Fibroblast of skin of left biceps (primary cell): ENCODE measurements at places on chromosomes 13 and 19.

GRCh38 chr13:44407379-44407778 lies 33.8 kb downstream of the SERP2 start:
- DNase-seq = no peak

DNA sequence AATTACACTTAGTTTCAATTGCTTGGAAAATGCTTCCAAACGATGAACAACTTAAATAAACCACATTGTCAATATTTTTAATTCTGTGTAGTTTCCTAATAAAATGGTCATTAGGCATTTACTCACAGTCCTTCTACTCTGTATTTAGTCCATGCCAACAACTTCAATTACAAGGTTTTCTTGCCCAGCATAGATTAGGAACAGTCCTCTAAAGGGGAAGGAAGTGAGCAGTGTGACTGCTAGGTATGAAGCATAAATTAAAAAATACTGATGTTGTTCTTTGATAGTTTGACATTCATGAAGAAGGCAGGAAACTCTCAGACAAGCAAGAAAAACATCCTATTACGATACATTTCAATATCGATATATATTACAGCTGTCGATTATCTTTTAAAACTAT lies 716.0 kb upstream of the PCDH9 start:
- no peak for DNase-seq

DNA sequence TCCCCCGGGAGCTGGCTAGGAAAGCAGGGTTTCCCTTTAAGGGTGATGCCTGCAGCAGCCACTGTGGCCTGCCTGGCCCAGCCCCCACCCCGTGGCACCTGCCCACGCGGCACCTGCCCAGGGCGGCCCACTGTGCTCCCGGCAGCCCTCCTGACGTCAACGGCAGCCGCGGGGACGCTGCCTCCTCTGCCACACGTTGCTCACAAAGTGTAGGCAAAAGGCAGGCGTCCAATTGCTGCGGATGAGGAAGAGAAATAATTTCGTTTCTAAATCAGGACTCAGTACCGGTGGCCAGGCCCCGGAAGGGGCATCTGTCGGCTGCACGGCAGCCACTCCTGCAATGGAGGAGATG lies 122.3 kb downstream of the URI1 start:
- no peak for DNase-seq

DNA sequence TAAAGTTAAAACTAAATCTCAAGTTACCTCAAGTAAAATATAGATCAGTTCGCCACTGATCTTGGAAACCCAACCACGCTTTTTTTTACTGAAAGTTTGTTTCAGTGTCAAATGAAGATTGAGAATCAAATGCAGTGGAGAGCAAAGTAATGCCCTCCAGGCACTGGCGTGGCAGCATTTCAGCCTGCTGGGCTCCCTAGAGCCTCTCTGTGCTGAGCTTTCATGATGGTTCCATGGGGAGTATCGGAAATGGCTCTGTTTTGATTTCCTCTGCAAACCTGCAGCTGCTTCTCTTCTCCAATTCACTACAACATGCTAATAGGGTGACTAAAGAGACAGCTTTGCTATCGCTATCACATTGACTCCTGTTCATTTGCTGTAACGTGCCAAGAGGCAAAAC lies 141.6 kb downstream of the FGF14 start:
- no peak for DNase-seq

DNA sequence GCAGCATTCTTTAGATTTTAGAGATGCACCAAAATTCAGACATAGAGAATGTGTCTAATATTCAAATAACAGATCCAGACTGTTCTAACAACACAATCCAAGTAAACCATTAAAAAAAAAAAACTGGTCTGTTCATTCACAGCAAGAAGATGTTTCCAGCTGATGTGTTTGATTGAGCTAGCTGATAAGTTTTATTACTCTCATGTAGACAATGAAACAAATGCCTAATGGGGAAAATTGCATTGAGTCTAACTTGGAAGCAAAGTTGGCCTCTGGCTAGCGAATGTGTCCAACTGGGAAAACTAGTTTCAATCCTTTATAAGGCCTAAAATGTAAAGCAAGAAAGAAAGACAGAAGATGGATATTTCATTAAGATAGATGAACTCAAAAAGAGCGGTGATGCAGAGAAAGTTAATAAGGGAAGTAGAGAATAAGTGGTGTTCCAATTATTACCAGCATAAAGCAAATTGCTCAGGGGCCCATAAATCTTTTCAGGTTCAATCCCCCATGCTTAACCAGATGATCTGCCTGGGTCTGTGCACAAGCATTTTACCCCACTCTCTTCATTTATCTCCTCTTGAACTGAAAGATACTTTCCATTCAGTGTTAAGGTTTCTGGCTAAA lies 54.2 kb downstream of the PCDH9 start:
- DNase-seq = no peak

DNA sequence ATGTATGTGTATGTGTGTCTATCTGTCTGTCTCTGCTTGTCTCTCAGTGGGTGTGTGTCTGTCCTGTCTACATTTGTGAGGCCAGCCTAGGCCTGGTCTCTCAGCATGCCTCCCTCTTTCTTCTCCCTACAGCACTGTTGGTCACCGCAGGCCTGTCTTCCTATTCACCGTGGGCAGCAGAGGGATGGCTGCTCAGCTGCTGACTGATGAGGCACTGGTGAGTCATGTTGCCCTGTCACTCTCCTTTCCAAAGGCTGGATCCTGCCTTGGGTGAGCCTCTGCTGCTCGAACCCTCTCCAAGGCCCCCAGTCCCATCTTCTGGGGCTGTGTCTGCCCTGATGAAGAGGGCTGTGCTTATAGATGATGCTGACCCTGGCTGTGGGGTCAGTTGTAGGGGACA lies 6.3 kb downstream of the ZNF71 start:
- DNase-seq = no peak

- DNase-seq = no peak
Measured at GRCh38 chr13:74904556-74904955, 577.4 kb downstream of the TBC1D4 start.

- no peak for DNase-seq
Measured at GRCh38 chr13:76017861-76018556, 381.9 kb downstream of the LMO7 start.
